ENCODE measurements at places on chromosomes 11 and 22.

GRCh38 chr22:38758276-38758945, 2.6 kb upstream of the SUN2 start:
- no peak for DNase-seq

DNA sequence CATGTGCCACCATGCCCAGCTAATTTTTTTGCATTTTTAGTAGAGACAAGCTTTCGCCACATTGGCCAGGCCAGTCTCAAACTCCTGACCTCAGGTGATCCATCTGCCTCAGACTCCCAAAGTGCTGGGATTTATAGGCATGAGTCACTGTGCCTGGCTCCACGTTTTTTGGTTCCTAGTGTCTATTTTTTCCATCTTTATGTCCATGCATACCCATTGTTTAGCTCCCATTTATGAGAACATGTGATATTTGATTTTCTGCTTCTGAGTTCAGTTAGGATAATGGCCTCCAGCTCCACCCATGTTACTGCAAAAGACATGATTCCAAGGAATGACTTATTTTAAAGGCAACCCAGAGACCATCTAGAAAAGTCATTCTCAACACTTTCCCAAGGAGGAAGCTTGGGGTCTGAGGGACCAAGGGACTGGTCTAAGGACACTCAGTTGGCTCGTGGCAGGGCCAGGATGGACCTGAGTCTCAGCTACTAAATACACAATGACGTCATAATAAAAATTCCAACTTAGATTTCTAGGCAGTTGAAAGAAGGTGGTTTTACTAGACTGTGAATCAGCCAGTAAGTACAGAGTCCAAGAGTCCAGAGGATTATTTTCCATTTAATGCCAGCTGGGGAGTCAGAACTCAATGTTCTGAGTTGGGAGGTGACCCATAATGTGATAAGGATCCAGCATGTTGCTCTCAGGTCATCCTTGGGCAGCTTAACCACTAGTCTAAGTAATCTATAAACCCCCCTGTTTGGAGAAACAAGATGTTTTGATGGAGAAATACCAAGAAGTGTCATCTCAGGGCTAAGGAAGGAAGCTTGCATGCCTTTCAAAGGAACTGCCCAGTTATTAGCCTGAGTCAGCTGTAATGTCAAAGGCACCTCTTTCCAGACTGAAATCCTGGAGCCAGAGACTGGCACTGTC, 39.4 kb downstream of the ABTB2 start:
- DNase-seq: no peak

- DNase-seq: peak; percentile 87
Measured at GRCh38 chr11:65422633-65423515, at the start of gene NEAT1. Gene NEAT1, plus strand, starts transcription at chr11:65422798.

- no peak for DNase-seq
Measured at GRCh38 chr11:81071606-81072005, 1630.8 kb upstream of the TENM4 start.

GRCh38 chr11:330307-330693, 9.6 kb upstream of the IFITM3 start:
- no peak for DNase-seq

- DNase-seq: no peak
Measured at GRCh38 chr11:122672892-122673291, 17.4 kb downstream of the UBASH3B start.

DNA sequence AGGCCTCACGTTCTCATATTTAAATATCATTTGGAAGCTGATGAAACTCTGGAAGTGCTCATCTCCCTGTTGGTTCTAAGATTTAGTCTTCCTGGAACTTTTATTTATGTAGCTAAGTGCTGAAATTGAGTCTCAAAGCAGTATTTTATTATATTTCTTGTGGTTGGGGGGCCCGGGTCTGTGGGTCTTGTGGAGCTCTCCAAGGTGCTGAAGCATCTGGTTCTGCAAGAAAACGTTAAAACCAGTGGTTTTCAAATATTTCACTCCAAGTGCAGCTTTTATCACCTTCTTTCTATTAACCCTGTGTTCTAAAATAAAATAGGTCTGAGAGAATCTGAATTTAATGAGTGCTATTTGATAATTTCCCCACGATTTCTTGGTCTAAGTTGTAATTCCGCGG, 1404.8 kb downstream of the TBC1D22A start:
- no peak for DNase-seq

- DNase-seq: no peak
Measured at GRCh38 chr22:48980409-48980808, 847.3 kb downstream of the BRD1 start.

DNA sequence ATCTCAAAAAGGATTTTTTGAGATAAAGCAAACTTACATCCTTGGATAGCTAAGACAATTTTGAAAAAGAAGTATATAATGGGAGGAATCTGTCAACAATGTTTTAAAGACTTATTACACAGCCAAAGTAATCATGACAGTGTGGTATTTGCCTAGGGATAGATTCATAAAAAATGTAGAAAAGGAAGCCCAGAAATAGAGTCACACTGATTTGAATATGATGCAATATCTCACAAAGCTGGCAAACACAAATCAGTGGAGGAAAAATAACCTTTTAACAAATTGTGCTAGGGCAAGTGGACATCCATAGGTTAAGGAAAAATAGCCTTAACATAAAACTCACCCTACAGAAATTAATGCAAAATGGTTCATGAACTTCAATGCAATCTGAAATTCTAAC, 6.0 kb downstream of the XKR3 start:
- no peak for DNase-seq

- no peak for DNase-seq
Measured at GRCh38 chr11:47446833-47447232, 2.1 kb downstream of the RAPSN start.

DNA sequence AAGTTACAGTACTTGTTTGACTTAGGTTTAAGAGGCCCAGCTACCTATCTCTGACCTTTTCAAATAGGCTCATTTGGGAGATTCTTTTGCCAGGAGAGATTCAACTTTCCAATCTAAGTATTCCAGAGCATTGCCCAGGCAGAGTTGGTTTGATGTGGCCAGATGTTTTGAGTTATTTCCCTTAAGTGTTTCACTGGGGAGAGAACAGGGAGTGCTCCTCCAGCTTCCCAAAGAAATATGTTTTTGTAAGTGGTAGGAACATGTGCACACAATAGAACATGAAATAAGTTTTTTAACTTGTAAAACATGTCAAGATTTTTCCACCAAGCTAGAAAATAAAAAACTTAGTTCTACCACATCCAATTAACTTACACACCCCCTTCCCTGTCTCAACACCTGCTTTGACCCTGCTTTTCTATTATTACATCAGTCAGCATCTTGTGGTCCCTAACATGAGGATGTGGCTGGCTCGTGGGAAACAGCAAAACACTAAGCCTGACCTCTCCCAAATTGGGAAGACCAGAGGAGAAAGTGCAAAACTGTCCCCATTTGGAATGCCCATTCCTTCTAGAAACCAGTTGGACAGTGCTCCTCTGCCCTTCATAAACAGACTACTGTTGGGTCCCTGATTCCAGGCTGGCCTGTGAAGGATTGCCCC, 70.4 kb upstream of the RASSF10 start:
- DNase-seq: no peak

GRCh38 chr11:27717801-27718229, 17.6 kb upstream of the BDNF start:
- DNase-seq: no peak

- DNase-seq: no peak
Measured at GRCh38 chr11:115333121-115333520, 171.1 kb downstream of the CADM1 start.

GRCh38 chr22:20354238-20354975, 34.5 kb upstream of the DGCR6L start:
- DNase-seq: no peak

DNA sequence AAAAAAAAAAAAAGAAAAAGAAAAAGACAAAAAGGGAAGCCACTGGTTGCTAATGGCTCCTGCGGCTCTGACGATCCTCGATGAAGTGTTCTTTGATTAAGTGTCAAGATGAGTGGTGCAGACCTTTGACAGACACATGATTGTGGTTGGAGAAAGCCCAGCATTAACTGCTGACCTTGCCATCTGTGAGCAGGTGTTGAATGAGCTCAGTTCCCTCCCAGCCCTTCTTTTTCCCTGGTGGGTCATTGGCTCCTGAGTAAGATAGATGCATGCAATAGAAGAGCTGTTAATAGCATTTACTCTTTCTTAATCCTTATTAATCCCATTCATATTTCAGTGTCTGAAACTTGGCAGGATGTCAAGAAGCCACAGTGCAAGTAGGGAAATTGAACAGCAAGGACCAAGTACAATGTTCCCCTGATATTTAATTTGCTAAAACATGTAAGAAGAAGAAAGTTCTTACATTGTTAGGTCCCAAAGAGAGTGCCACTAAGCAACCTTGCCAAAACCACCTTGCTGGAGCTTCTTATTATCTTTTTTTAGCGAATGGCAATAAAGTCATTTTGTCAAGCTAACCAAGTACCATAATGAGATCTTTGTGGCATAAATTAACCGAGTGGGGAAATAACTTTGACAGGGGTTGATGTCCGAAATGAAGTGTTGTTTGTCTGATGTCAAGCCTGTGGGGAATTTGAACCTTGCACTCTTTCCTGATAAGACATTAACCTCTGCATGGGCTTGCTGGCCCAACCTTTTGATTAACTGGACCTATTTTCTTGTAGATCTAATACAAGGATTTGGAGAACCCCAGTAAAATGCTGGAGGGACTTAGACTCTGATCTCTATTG, 113.7 kb downstream of the PTPRJ start:
- no peak for DNase-seq

DNA sequence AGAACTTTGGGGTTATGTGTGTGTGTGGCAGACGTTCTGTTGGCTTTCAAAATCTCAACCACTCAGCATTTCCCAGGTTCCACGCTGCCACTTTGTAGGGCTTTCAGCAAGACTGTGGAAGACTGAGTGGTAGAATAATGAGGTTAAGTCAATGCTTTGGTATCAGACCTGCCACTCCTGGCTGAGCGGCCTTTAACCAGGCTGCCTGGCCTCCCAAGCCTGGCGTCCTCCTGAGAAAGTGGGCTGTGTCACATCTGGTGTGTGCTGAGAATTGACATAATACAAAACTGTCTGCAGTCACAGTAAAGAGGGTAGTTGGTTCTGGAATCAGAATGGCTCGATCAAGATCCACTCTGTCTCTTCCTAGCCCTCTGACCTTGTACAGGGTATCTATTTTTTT, 126.5 kb downstream of the DBX1 start:
- no peak for DNase-seq

GRCh38 chr11:10044618-10045017, 249.4 kb downstream of the SBF2 start:
- DNase-seq: no peak

DNA sequence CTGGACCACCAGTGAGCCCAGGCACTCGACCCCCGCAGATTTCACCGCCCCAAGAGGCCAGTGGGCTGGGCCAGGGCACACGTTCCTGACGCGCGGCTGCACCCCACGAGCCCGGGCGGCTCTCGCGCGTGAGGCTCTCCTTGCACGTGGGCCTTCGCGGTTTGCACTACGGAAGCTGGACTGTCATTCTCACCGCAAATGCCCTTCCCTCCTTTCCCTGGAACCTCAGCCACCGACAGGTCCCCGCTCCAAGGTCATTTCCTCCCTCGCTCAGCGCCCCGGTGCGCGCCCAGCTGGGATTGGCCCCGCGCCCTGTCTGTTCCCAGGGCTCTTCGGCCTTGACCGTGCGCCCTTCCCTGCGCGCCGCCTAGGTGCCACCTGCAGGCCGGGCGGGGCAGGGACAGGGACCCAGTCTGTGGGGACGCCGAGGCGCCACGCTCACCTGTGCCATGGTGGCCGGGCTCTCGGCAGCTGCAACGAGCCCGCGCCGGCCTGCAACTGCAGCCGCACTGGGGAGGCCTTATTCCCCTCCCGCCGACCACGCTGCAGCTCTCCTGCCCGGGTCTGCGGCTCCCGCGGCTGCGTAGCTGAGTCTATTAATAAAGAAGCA, 2.1 kb upstream of the CPT1A start:
- DNase-seq: no peak

GRCh38 chr11:76543006-76543703, 98.3 kb downstream of the EMSY start:
- DNase-seq: no peak

DNA sequence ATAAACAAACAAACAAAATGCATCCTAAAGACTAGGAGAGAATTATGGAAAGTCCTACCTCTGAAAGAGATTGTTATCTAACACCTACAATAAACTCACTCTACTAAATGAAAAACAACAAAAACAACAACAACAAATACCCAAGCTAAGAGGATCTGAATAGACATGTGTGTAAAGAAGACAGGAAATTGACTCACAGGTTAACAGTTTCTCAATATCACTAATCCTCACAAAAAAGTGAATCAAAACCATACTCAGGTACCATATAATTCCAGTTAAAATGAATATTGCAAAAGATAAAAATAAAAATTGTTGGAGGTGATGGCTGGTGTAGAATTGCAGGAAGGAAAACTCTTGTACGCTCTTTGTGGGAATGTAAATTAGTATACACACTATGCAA, 110.4 kb upstream of the TOP3B start:
- no peak for DNase-seq

GRCh38 chr11:24828938-24829605, 332.2 kb downstream of the LUZP2 start:
- DNase-seq: no peak

- DNase-seq: no peak
Measured at GRCh38 chr11:36395978-36396736, 100.1 kb downstream of the PRR5L start.

- DNase-seq: no peak
Measured at GRCh38 chr22:39462443-39463221, 5.8 kb downstream of the MGAT3 start.

GRCh38 chr11:8605971-8606563, 12.0 kb upstream of the STK33 start:
- no peak for DNase-seq

GRCh38 chr11:282630-283360, 4.6 kb downstream of the NLRP6 start:
- no peak for DNase-seq

- DNase-seq: no peak
Measured at GRCh38 chr11:105177658-105178057, 38.1 kb upstream of the CARD18 start.

- no peak for DNase-seq
Measured at GRCh38 chr11:125062931-125063428, at the start of gene SLC37A2. Gene SLC37A2, plus strand, starts transcription at chr11:125063305. Its CDS starts 63 bp downstream, at chr11:125063368.

DNA sequence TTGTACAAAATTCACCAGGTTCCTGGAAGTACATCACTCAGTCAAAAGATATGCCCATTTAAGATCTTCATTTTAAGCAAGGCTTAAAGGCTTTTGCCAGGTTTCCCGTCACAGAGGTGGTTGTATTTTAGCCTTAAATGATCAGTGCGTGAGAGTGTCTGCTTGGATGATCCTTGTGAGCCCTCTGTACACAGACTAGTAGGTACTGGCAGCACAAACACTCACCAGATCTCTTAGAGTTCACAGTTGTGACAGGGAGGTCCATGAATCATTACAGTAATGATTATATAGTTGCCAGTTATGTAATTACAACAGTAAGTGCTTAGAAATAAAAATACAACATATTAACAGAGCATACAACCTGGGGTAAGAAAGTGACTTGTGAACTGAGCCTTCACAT, 84.2 kb upstream of the SLC25A18 start:
- no peak for DNase-seq

GRCh38 chr22:26394777-26395176, 34.3 kb upstream of the ASPHD2 start:
- DNase-seq: no peak

DNA sequence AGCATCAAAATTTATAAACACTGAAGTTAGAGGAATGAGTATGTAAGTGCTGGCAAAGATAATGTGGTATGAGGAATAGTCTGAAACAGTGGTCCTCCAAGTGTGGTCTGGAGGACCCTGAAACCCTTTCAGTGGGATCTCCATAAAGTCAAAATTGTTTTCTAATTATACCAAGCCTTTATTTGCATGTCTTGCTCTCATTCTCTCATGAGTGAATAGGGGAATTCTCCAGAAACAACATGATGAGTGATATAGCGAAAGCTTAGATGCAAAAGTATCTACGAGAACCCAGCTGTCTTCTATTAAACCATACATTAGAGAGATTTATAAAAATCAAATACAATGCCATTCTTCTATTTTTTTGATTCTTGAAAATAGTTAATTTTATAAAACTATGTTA, 145.0 kb upstream of the RAG2 start:
- no peak for DNase-seq
